CD4-positive, alpha-beta T cell treated with Interleukin-6 for 4 hours (primary cell): ENCODE measurements at places on chromosomes 3 and 15.

- DNase-seq: no peak
Measured at GRCh38 chr3:53645754-53646153, 151.3 kb downstream of the CACNA1D start.

- no peak for DNase-seq
Measured at GRCh38 chr15:95741830-95742229, 588.7 kb upstream of the NR2F2 start.

GRCh38 chr15:81313686-81314085 is 10.3 kb downstream of the STARD5 start:
- DNase-seq: no peak

- DNase-seq: no peak
Measured at GRCh38 chr3:15514663-15515340, 6.7 kb downstream of the COLQ start.

DNA sequence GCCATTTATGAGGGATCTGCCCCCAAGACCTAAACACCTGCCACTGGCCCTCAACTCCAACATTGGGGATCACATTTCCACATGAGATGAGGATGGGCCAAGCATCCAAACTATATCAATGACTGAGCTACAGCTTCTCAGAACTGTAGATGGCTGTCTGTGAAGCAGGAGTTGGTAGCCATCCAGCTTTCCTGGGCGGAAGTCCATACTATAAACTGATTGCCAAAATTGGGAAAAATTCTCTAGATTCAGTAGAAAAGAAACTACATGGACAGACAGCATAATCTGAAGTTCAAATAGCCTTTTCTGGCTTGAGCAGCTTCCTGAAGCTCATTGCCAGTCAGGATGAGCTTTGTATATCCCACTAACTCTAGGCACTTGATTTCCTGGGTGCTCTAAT is 214.7 kb upstream of the ZBTB20 start:
- no peak for DNase-seq

GRCh38 chr3:42839616-42840015 is 30.4 kb downstream of the ACKR2 start:
- peak; percentile 36 for DNase-seq

DNA sequence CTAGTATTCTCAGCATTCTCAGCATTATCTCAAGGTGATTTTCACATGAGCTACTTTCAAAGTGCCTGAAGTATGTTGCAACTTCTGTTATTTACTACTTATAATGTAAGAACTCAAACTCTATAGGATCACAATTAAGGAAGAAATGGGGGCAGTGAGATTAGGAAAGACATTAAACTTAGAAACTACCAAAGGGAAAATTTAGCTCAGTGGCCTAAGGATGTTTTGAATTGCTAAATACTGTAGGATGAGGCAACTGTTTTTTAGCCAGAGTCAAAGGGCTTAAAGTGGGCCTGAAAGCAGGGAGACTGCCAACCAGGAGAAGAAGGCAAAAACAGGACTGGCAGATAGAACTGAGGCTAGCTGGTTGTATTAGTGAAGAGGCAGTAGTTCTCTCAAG is 55.5 kb upstream of the MBNL1 start:
- DNase-seq: no peak

DNA sequence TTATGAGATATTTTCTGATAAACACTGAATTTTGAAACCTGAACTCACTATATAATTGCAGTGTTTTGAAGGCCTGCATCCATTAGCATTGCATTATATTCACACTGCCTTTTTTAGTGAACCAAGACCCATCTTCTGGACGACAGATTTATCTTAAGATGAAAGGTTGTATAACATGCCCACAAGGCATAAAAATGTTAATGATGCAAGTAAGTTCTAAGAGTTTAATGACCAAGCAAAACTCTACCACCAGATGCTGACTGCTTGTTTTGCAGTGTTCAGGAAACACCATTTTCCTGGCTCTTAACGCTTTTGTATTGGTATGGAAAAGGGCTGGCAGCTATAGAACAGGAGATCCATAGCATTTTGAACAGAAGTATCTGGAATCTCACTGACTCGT is 46.1 kb downstream of the USP50 start:
- no peak for DNase-seq

- DNase-seq: no peak
Measured at GRCh38 chr15:85333132-85333831, 47.1 kb upstream of the AKAP13 start.

GRCh38 chr15:79218588-79219200 is 63.8 kb upstream of the ANKRD34C start:
- DNase-seq: no peak

DNA sequence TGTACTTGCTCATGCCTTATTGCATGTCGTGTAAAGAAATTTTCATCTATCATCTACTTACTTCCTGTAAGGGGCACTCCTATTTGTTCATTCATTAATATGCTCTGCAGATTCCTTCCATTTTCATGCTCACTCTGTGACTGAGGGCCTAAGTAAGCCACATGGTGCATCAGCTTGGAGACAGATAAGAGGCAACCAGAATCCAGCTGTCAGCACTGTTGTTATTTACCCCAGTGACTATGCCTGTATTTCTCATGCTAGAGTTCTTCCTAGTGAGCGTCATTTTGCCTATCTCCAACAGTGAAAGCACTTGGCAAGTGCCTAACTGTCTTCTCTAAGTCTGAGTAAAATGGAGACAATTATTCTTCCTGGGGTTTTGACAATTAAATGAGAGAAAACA is 124.8 kb upstream of the ABI3BP start:
- no peak for DNase-seq

GRCh38 chr3:14507757-14508504 is 32.2 kb downstream of the GRIP2 start:
- no peak for DNase-seq

DNA sequence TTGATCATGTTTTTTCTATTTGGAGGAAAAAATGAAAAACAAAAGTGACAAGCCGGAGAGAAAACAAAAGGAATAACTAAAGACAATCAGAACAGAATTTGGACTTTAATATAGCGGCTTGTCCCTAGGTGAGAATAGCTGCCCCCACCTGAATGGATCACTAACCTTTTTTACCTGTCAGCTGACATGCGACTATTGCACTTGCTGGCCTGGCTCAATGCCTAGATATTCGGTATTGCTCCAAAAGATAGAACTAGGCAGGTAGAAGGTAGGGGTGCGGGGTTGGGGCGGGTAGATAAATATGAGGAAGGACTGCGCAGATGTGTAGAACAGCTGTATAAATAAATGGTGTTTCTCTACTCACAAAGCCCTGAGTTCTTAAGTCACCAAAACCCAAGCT is 650 bp upstream of the MORC1 start:
- DNase-seq: no peak

DNA sequence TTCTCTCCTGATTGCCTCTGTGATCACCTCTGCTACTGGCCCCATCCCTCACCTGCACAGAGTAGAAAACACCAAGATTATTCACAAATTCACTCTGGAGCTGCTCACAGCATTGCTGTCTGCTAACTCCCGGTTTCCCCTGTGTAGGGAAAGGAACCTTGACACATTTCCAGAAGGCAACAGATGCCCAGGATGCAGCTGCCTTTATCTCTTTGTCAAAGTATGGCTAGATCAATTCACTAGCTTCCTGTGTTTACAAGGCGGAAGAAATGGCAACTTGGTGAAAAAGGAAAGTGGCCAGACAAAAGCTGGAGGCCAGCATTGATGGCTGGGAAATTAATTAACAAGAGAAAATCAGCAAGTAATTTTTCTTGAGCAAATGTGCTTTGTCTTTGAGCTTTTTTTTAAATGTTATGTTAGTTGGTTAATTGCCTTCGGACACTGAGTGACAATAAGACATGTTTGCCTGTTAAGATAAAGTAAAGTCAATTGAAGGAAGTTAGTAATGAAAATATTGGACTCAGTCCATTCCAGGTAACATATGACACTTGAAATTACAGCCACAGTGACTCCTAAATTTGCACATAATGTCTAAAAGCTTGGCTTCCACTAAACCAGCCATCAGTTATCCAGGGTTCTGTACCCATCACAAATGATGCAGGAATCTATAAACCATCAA is 394.6 kb upstream of the IL12A start:
- no peak for DNase-seq

DNA sequence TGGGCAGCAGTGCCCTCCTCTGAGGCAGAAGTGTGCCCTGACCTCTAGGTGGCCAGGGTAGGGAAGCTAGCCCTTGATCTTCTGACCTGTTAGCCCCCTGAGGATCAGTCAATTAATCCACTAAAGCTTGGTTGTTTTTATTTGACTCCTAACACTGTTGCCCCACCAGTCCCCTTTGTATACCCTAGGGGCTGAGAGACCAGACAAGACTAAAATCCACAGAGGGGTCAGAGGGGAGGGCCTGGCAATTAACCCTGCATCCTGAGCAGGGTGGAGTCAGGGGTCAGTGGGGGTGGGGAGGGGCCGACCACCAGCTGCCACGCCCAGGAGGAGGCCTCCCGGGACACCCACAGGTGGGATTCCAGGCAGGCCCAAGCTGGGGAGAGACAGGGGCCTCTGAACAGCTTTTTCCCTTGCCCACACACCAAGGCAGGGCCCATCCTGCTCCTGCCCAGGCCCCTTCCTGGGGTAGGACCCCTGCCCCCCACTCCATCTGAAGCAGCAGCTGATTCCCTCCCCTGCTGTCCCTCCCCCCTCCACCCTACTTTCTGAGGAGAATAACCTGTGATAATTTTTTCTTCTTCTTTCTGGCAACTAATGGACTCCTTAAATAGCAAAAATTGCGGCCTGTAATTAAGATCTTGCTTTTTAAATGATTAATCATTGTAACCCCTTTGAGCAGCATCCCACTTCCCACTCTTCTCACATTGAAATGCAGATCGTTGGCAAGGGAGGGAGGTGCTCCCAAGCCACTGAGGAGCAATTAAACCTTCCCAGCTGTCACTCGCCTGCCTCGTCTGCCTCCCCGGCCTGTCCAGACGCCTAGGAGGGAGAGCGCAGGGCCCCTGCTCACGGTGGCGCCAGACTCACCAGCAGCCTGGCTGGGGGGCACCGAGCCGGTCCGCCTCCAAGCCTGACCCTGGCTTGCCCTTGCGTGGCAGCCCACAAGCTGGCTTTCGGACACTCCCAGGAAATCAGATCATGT is 51.9 kb downstream of the RHCG start:
- DNase-seq: no peak

- no peak for DNase-seq
Measured at GRCh38 chr3:149902498-149903139, 68.1 kb downstream of the PFN2 start.

DNA sequence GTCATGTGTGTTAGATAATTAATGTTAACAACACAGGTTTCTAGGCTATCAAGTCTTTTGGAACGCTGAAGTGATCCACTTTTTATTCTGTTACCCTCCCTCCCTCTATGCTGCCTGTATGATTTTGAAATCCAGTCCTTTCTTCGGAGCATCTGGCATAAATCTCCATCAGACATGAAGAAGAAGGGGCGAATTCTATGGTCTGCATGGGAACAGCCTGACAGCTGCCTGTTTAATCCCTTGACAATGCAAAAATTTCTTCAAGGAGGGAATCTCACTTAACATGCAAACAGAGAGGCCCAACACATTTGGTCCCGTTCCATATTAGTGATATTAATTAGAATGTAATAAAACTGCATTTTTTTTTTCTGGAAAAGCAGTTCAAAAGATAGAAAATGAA is 145.2 kb downstream of the VGLL3 start:
- no peak for DNase-seq

DNA sequence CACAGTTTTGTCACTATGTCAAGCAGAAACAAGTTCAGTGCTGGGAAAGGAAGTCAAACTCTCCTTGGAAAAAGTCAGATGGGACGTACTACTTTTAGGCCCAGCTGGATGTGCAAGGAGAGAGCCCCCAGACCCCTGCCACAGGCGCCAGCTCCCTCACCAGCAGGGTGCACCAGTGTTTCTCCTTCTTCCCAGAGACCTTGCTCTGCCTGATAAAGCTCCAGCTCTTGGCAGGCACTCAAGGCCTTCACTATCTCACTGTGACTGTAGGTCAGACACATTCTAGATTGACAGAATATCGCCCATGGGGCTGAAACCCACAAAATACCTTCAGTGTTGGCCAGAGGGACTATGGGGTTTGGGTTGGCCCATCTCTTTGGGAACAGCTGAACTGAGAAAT is 54.8 kb upstream of the CHRNB4 start:
- no peak for DNase-seq

DNA sequence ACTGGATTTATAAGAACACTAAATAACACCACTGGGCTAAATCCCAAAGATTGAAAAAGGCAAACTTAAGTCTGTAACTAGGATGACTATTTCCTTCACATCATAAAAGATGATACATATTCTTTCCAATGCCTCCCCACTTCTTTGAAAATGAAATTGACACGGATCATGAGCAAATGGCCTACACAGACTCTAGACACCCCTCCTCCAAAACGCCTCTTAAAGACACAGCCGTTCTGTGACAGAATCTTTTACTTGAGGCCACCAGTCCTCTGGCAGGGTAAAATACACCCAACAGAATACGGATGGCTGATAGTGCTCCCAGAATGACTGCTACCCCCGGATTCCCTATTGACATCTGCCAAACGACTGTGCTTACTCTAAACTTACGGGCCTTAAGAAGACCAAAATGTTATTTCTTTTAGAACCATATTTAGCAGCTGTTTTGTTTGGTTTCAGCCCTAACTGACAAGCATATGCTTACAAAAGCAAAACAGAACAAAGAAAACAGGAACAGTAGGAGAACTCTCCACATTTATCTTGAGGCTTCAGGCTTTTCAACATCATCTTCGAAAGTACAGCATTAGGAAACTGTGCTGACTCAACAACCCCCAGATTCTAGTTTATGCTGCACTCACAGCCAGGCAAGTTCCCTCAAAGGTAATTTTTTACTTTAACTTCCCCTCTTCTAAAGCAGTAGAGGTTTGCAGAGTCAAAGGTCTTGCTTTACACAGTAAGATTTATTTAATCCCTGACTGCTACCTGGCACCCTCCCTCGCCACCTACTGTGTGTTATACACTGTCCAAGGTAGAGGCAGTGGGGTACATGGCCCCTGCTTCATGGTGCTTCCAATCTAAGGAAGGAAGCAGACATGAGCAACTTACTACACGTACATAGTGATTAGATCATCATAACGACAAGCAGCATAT is 84.3 kb downstream of the TNIK start:
- DNase-seq: no peak

GRCh38 chr3:126607214-126607908 is 47.6 kb downstream of the TXNRD3 start:
- DNase-seq: no peak

DNA sequence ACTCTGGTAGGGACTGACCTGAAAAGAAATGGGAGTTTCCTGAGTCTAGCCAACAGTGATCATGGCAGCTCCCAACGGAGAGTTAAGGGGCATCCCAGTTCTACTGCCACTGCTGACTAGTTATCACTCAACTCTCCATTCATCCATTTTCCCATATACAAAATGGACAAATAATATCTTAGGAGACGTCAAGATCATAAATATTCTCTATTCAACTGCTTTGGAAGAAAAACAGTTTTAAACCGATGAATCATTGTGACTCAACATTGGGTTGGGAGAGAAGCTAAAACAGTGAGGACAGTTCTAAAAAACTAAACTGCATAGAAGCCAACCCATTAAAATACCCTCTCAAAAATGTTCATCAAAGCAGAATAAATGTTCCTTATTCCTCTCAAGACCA is 57.6 kb upstream of the CHRM5 start:
- no peak for DNase-seq

GRCh38 chr3:13766128-13766527 is 113.7 kb downstream of the WNT7A start:
- DNase-seq: no peak

GRCh38 chr3:177469216-177469615 is 271.9 kb upstream of the TBL1XR1 start:
- DNase-seq: no peak
